ENCODE measurements at places on chromosomes 12 and 14.
A peak's percentile ranks its signal among the peaks of the same experiment; 100 is the strongest.

- peak; percentile 78 for DNase-seq
Measured at GRCh38 chr14:71324767-71325272, 417.6 kb downstream of the PCNX1 start.

DNA sequence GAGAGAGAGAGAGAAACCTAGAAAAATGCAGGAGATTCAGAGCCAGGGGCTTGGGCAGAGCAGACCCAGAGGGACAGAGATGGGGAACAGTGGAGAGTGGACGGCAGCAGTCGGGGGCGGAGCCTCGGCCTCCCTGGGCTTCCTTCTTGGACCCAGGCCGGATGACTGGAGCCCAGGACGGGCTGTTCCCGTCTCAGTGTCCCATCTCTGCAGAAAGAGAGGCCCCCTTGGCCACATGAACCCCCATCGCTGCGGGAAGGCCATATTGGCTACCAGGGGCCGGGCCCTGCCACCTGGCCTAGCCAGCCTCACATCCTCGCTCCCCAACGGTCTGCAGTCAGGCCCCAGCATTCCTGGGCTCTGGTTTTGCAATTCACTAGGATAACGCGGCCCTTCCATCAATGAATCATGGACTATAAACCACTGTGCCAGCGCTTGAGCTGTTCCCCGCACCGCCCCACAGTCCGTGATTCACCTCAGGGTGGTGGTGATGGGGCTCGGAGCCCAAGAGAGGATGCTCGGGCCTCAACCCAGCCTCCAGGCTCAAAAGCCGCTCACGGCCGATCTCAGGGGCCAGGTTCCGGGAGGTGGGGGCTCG lies 116.5 kb downstream of the RFLNA start:
- DNase-seq: no peak

DNA sequence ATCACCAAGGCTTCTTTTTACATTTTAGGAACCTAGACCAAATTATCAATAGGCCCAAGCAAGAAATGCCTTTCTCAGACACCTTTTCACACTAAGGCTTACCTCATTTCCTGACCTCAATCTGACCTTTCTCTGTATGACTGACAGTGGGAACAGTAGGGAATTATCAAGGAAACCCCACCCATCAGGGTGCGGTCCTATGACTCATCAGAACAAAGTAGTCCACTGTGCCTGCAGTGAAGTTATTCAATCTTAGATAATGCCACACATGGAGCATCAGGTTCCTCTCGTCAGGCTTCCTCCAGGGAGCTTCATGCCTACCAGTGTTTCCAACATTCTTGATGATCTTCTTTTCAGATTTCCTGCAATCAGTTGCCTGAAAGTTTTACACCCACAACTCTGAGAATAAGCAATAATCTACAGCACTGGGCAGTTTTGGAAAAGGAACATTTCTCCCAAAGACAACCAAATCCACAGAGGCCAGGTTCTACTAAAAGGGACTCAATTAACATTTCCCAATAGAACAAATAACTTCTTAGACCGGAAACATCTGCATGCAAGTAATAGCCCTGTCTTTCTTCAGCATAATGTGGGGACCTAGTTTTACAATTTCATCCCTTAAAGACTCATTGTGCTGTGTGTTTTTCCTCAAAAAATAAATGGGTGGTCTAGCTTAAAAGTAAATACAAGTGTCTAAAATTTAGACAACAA lies 35.9 kb upstream of the TMTC2 start:
- no peak for DNase-seq

DNA sequence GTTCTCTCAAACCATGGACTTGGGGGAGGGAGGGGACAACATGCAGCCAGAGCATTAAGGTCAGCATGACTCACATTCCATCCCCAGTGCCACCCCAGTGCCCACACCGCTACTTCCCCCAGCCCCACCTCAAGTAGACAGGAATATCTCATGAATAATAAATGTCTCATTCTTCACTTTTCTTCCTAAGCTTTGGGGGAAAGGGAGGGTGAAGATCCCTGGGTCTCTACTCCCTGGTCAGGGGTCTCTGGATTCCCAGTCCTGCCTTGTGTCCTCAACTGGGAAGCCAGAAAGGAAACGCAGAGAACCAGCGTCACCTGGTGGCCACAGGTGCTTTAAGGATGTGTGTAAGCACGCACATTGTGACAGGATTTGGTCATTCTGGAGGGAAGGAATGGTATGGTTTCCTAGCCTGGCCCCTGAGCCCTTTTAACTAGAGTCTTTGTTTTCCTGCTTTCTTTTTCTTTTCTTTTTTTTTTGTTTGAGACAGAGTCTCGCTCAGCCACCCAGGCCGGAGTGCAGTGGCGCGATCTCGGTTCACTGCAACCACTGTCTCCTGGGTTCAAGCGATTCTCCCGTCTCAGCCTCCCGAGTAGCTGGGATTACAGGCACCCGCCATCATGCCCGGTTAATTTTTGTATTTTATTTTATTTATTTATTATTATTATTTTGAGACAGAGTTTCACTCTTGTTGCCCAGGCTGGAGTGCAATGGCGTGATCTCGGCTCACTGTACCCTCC lies 3.4 kb downstream of the GPR84 start:
- peak; percentile 60 for DNase-seq
